CD4-positive, alpha-beta T cell (primary cell): ENCODE measurements at places on chromosomes 3 and 15. TPM values are rescaled to one million over a fixed set of nuclear protein-coding genes. Genes with fewer than 3 reads are reported as not detected.

STXBP5L gene
- total RNA-seq = not detected

- H3K27me3 ChIP-seq = no peaks in the 10 kb centered on the region
- no peak overlapping the region for H3K27ac ChIP-seq
- DNase-seq = no peak
- H3K4me1 ChIP-seq = no peaks in the 10 kb centered on the region
- H3K36me3 ChIP-seq = no peaks in the 10 kb centered on the region
Observed at GRCh38 chr3:43905157-43905556, 214.4 kb downstream of the ABHD5 start.

TTLL3 gene
- total RNA-seq = 58.6 TPM

MNS1 gene
- not detected for total RNA-seq

- no peaks in the 10 kb centered on the region for H3K4me1 ChIP-seq
- no peak overlapping the region for H3K27ac ChIP-seq
- H3K36me3 ChIP-seq = no peaks in the 10 kb centered on the region
- no peak for DNase-seq
Observed at GRCh38 chr3:24907106-24907505, 412.5 kb upstream of the THRB start.

GRCh38 chr3:171809861-171810628 lies at the start of gene PLD1:
Gene PLD1, minus strand, starts transcription at chr3:171810483. Its CDS starts 72,432 bp downstream, at chr3:171738051.
- H3K36me3 ChIP-seq = no peaks in the 10 kb centered on the region
- H3K27ac ChIP-seq = no peak within 1 kb of the TSS
- H3K4me3 ChIP-seq = peak within 1 kb of the TSS; percentile 64
- H3K4me1 ChIP-seq = peaks cover 17% of the 10 kb centered on the region
- DNase-seq = peak; percentile 35

TP63 gene
- total RNA-seq = 0.31 TPM

- H3K4me1 ChIP-seq = peaks cover 41% of the 10 kb centered on the region
- no peak overlapping the region for H3K4me3 ChIP-seq
- H3K27me3 ChIP-seq = no peaks in the 10 kb centered on the region
- no peaks in the 10 kb centered on the region for H3K36me3 ChIP-seq
- no peak for DNase-seq
Observed at GRCh38 chr15:92075764-92076163, 222.3 kb downstream of the SLCO3A1 start.

DNA sequence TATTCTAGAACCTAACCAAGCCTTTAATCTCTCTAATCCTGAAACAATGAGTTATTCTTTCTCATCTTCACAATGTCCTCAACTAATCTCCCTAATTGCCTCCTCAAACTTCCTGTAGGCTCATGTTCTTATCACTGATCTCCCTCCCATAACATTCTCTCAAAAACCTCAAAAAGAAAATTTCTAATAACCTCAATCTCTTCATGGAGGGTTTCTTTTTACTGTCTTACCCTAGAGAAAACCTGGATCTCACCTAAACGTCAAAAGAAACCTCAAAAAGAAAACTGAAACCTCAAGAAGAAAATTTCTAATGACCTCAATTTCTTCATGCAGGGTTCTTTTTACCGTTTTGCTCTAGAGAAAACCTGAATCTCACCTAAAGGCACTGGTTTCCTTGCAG lies 150.2 kb downstream of the GSK3B start:
- H3K4me1 ChIP-seq = peaks cover 2% of the 10 kb centered on the region
- H3K4me3 ChIP-seq = no peak overlapping the region
- no peaks in the 10 kb centered on the region for H3K27me3 ChIP-seq
- no peak overlapping the region for H3K27ac ChIP-seq
- H3K36me3 ChIP-seq = no peaks in the 10 kb centered on the region

P2RY14 gene
- 0.22 TPM for total RNA-seq

DNA sequence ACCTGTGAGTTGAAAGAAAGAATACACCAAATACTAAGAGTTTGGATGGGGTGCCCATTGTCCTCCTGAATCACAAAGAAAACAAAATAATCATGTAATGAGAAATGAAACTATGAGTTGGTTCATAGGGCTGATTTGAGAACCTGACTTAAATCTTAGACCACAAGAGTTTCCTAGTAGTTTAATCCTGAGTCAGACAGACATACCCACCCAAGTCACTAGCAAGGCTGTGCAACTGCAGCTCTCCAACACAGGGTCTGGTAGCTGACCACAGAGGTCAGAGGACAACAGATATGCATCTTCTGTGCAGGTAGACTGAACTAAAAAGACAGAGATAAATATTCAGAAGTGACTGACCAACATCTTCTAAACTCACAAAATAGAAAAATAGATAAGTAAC lies 296.3 kb upstream of the TMCO5A start:
- no peaks in the 10 kb centered on the region for H3K27me3 ChIP-seq
- H3K36me3 ChIP-seq = no peaks in the 10 kb centered on the region
- no peak overlapping the region for H3K4me3 ChIP-seq
- DNase-seq = no peak
- H3K27ac ChIP-seq = no peak overlapping the region
